Spleen (tissue), 13 donors: ENCODE measurements at places on chromosomes 7 and 10. TPM values are rescaled to one million over a fixed set of nuclear protein-coding genes. Genes with fewer than 3 reads are reported as not detected.

The NEBL gene
- 0.79 TPM for total RNA-seq

The LMBR1 gene
- total RNA-seq, result 79.2 TPM

The MRLN gene
- total RNA-seq, result not detected

The TMEM178B gene
- total RNA-seq, result 5.5 TPM

The SLC26A3 gene
- total RNA-seq, result 0.37 TPM

DNA sequence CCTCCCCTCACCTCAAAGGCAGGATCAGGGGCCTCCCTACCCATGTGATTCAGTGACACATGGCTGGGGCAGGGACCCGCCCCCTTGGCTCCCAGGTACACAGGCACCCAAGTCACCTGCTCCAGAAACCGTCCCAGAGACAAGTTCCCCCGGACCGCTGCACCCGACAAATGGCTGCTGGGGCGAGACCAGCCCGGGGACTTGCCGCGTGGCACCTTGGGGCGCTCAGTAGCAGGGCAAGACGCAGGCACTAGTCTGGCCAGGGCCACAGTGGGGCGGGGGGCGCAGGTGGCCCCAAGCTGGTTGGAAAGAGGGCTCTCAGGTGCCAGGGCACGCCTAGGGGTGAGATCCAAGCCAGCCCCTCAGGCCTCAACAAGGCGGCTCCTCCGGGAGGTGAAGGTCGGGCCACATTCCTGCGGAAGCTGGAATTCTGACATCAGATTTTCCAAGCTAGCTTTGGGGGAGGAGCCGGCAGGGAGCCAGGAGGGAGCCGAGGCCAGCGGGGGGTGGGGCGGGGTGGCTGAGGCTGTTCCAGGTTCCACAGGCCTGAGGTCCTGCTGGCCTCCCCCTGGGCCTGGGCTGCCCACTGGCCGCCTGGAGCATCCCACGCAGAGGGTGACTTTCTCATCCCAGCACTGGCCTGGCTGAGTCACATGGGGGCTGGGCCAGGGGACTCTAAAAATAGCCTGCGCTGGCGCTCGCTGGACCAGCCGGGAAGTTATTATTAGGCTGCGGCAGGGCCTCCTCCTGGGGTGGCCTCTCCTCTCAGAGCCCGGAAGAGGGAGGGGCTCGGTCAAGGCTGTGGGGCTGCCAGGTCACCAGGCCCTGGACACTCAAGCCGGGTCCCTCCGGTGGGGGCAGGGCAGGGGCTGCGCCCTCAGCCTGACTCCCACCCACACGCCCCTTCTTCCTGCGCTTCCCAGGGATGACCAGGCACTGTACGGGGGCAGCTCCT lies 20.5 kb upstream of the INPP5A start:
- H3K27ac ChIP-seq, result peak overlapping the region; percentile 57
- no peak overlapping the region for H3K4me3 ChIP-seq
- H3K27me3 ChIP-seq, result no peaks in the 10 kb centered on the region
- peak; percentile 83 for DNase-seq

DNA sequence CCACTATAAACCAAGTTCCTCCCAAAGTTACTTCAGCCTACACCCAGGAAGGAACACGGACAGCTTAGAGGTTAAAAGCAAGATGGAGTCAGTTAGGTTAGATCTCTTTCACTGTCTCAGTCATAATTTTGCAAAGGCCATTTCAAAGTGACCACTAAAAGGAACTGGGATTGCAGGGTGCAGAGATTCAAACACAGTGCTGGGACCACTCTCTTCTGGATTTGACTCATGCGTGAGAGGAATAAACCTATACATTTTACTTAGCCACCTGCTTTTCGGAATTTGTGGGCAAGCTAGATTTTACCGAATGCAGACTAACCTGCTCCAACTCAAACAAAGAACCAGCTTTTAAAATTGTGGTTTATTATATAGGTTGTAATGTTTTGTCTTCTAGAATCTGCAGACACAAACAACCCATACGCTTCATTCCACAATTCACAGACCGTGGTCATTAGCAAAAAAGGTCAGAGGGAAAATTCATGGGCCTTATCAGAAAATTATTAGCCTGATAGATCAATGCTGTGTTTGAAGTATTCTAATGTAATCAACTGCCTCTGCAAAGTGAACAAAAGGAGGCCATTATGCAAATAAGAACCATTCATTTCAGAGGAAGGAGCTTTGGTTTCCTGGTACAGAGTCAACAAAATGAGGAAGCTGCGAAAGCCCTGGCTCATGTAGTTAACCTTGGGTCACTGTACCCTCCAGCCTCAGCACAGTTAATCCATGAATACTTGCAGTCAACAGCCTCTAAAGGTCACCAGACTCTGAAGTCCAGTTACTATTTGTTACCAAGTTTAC lies 342.7 kb upstream of the KLF6 start:
- H3K27me3 ChIP-seq, result no peaks in the 10 kb centered on the region
- H3K4me3 ChIP-seq, result no peak overlapping the region
- H3K4me1 ChIP-seq, result peaks cover 60% of the 10 kb centered on the region

GRCh38 chr10:9302140-9302746 lies 1247.8 kb downstream of the GATA3 start:
- H3K27me3 ChIP-seq, result no peaks in the 10 kb centered on the region
- no peak overlapping the region for H3K27ac ChIP-seq
- H3K4me3 ChIP-seq, result no peak overlapping the region
- DNase-seq, result no peak

GRCh38 chr7:128453836-128454804 lies 1.6 kb upstream of the HILPDA start:
- H3K4me1 ChIP-seq, result peaks cover 15% of the 10 kb centered on the region
- H3K36me3 ChIP-seq, result no peaks in the 10 kb centered on the region
- H3K4me3 ChIP-seq, result no peak overlapping the region
- H3K27me3 ChIP-seq, result no peaks in the 10 kb centered on the region
- peak; percentile 84 for DNase-seq
- peak overlapping the region; percentile 82 for H3K27ac ChIP-seq

GRCh38 chr7:153567426-153567825 lies 484.8 kb upstream of the DPP6 start:
- H3K36me3 ChIP-seq, result no peaks in the 10 kb centered on the region
- H3K27me3 ChIP-seq, result no peaks in the 10 kb centered on the region
- H3K27ac ChIP-seq, result no peak overlapping the region
- no peak for DNase-seq
- H3K4me3 ChIP-seq, result no peak overlapping the region

DNA sequence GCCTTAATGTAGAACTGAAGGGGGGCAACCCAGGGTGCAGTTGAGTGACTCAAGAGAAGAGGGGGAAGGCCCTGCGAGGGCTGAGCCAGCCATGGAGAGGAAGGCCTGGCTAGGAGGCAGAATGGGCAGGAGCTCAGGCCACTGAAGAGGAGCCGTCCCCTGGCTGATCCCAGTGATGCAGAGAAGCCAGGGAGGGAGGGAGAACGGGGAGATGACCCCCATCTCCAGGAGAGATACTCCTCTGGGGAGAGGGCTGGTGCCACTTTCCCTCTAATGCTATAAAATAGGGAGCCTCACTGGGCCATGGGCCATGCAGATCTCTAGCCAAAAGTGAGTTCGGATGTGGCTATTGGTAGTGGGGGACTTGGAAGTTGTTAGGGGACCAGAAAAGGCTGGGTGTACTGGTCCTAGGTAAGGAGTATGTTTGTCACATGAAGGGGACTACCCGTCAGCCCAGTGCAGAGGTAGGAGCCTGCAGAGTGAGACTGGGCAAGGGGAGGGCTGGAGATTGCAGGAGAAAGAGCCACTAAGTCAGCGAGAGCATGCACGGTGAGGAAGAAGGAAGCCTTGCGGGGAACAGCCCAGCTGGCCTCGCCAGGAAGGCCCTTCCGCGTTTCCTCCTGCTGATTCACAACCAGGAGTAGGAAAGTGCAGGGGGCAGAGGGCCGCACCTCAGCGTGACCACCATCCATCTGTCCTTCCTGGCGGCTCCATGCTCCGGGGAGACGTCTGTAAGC lies 347.6 kb downstream of the TCERG1L start:
- no peaks in the 10 kb centered on the region for H3K27me3 ChIP-seq
- no peak overlapping the region for H3K27ac ChIP-seq
- H3K4me3 ChIP-seq, result no peak overlapping the region
- no peaks in the 10 kb centered on the region for H3K4me1 ChIP-seq
- DNase-seq, result no peak
- no peaks in the 10 kb centered on the region for H3K36me3 ChIP-seq

DNA sequence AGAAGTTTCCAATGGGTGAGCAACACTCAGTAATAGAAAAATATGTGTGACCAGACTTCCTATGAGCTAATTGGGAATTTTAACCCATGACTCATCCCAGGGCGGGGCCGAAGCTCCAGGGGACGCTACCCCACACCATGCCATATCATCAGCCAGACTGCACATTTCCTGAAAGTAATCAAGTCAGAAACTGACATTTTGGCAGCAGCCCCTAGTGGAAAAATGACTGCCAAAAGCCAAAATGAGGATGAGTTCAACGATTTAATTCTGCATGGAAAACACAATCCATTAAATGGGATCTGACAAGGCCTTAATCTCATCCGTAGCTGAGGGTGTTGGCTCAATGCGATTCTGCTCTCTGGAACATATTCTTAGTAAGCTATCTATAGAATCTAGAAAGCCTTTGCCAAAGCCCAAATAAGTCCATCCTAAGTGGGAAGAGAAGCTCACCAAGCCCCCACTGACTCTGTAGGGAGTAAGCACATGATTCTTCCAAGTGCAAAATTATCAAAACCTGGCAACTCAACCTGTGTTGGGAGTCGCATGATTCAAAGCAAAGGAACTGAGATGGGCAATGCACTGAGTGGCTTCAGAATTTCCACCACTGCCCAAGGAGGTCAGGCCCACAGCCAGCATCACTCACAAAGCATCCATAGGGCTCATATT lies 93.1 kb upstream of the PDE1C start:
- DNase-seq, result no peak
- H3K4me1 ChIP-seq, result no peaks in the 10 kb centered on the region
- H3K27ac ChIP-seq, result no peak overlapping the region

DNA sequence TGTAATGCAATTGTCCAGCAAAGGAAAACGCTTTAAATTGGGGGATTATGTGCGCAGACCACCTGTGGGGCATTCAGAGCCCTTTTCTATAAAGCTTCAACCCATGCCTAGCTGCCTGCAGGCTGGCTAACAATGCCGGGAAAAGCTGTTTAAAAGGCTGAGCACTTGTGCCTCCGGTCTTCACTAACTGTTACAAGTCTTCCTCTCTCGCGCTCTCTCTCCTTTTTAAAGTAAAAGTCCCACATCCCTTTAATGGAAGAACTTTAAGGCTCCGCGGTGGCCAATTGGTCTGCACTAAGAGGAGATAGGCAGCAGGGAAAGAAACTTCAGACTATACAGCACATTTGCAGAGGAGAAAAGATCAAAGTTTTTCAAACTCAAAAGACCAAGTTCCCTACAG lies 4.6 kb downstream of the FZD8 start:
- H3K4me3 ChIP-seq, result peak overlapping the region; percentile 3
- peaks cover 50% of the 10 kb centered on the region for H3K4me1 ChIP-seq
- peak overlapping the region; percentile 6 for H3K27ac ChIP-seq
- no peak for DNase-seq
